GM06990 (cell line): ENCODE measurements at places on chromosomes 4 and X.

DNA sequence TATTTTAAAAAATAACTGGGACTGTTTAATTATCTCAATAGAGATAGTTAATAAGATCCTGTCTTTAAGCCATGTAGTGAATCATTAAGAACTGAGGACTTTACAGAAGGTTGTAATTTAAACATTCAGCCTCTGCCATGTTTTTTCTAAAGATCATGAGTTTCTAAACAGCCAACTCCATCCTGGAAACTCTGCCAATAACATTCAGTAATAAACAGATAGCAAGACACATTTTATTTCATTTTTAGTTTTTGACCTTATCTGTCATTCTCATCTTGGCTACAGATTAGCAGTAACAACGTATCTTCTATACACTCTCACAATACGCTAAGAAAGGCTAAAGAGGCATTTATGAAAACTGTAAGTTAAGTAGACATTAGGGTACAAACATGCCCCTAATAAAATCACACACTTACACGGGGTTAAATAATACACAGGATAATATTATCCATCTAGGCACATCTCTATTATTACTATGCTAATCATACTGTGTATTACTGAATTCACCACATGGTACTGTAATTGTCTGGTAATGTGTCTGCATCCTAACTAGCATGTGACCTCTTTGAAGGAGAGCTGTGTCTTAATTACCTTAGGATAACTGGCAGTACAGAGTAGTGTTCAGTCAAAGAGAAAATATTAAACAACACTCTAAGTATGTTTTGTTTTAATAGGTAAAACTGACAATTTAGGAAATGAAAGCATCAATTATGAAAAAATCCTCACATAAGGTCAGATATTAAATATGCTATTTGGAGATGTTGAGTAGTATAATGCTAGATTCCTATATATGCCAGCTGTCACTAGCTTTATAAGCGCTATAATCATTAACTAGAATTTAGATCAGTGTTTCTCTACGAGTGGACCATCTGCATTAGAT is 122.4 kb upstream of the NAP1L5 start:
- DNase-seq: no peak

GRCh38 chr4:9933184-9933583 is 88.1 kb downstream of the SLC2A9 start:
- no peak for DNase-seq

DNA sequence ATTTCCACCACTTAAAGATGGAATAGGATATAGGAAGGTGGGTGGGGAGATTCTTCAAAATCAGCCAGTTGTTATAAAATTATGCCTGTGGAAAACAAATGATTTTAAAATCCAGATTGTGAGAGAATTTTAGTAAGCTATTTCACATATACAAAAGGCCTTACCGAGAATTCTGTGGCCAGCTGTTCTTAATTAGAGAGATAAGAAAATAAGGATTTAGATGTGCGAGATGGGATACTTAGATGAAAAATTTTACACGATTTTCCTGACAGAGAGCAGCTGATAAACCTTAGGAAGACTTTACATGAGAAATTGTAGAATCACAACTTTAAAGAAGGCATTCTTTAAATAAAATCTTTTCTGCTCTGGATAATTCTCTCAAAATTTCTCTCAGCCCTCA is 94.5 kb upstream of the IQCM start:
- no peak for DNase-seq

DNA sequence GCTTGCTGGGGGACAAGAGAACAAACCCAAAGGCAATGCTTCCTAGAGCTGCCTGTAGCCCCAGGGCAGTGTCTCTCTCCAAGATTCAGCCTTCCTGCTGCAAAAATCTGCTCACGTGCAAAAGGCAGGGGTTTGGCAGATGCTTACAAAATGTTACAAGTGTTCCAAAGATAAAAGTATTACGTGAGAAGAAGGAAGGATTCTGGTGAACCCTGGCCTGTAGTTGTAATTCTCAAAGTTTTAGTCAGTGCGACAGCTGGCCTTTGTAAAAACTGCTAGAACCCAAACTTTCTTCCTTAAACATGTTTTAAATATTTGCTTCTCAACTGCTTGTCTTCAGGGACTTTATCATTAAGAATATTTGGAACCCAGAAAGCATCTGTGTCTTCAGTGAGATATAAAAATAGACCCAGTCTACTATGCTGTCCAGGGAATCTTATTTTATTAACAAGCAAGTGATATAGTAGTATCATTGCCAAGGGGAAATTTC is 232.3 kb downstream of the FRMPD4 start:
- no peak for DNase-seq

- DNase-seq: no peak
These were observed 283.6 kb downstream of the CFAP299 start for GRCh38 chr4:80619070-80619674.

DNA sequence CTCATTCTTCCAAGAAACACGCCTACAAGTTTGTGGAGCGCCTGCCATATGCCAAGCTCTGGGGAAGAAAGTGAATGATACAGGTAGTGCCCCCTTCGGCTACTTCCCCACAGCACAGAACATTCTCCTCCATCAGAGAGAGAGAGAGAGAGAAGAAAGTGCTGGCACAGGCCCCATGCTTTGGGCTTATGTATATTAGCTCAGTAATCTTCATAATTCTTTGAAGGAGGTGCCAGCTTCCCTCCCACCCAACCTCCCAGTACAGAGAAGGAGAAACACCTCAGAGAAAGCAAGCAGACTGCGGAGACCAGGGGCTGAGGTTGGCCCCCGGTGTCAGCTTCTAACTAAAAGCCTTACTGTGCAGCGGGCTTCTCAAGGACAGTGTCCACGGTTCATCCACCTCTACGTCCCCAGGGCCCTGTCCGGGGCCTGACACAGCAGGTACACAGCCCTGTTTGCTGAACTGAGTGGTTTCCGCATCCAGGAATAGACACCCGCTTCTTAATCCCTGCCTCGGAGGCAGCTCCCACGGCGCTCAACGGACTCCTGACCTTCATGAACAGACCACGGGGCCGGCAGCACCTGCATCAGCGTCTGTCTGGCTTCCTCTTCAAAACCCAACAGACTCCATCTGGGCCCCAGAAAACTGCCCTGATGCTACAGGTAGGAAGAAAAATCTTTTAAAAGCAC is 50.2 kb downstream of the JAKMIP1 start:
- DNase-seq: no peak

- no peak for DNase-seq
These were observed 53.4 kb downstream of the LDB2 start for GRCh38 chr4:16844816-16845586.

GRCh38 chr4:45199736-45200135 is 473.4 kb upstream of the GNPDA2 start:
- DNase-seq: no peak

GRCh38 chr4:7909463-7910262 is 30.0 kb downstream of the AFAP1 start:
- no peak for DNase-seq

GRCh38 chr4:166039822-166040221 is 166.8 kb downstream of the TLL1 start:
- no peak for DNase-seq

- no peak for DNase-seq
These were observed 278.8 kb downstream of the CFAP299 start for GRCh38 chr4:80614319-80614718.

DNA sequence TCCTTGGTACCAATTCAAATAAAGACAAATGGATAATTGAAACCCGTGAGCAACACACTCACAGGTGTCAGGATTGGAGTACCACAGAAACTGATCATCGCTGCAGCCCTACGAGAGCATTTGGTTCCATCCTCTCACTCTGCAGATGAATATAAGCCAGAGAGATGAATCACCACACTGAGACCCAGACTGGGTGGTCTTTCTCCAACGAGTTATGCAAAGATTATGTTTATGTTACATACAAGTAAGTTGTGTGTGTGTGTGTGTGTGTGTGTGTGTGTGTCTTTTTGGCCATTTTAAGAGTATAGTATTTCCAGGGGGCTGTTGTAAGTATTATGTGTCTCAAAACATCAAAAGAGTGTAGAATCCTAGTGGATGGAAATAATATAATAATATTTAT is 329.5 kb upstream of the ZFP42 start:
- DNase-seq: no peak

- DNase-seq: peak; percentile 31
These were observed 579 bp downstream of the ABCD1 start for GRCh38 chrX:153725039-153725831.

- no peak for DNase-seq
These were observed 47.5 kb downstream of the ZGRF1 start for GRCh38 chr4:112589206-112589605.

DNA sequence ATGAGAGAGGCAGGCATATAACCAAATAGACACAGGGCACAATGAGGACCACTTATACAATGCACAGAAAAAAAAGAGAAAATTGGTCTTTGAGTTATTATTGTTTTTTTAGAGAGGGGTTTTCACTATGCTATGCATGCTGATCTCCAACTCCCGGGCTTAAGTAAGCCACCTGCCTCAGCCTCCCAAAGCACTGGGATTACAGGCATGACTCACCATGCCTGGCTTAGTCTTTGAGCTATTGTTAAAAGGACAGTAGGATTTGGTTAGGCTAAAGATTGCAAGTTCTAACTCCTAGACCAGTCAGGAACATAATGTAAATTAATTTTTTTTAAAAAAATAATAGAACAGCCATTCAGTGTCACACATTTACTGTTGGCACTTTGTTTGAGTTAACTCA is 340.1 kb downstream of the GPAT3 start:
- DNase-seq: no peak

DNA sequence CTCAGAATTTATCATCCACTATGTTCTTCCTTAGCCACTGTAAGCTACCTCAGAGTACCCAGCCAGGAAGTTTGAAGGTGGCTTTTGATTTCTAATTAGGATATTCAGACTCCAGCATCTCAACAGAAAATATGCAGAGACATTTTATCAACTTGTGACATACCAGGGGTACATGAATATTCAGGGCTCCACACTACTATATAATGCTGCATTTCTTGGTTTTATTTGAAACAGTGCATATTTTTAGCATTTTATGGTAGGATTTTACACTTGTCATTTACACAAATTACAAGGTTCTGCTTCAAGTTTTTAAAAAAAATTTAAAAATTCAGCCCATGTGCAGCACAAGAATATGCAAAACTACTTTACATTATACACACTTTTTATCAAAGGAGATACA is 124.7 kb downstream of the UBE2K start:
- DNase-seq: no peak

- DNase-seq: peak; percentile 24
These were observed 70.7 kb upstream of the PPP3CA start for GRCh38 chr4:101418055-101418454.

DNA sequence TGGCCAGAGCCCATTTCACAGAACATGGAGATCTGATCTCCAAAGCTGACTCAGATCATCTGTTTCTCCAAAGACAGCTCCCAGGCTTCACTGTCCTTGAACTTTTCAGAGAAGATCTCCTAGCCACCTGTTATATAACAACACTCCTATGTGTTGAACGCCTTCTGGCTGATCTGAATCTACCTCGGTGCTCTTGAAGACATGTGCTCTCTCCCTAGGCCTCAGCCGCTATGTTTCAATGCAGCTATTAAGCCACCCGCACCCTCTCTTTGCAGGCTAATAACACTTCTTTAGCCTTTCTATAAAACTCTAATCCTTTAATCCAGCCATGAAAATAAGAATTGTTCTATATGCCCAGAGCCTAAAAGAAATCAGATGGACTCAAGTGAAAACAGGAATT is 34.9 kb downstream of the SEL1L3 start:
- no peak for DNase-seq

GRCh38 chr4:5096261-5096660 is 45.0 kb downstream of the STK32B start:
- no peak for DNase-seq

- no peak for DNase-seq
These were observed 82.8 kb downstream of the CCKAR start for GRCh38 chr4:26407476-26407875.

DNA sequence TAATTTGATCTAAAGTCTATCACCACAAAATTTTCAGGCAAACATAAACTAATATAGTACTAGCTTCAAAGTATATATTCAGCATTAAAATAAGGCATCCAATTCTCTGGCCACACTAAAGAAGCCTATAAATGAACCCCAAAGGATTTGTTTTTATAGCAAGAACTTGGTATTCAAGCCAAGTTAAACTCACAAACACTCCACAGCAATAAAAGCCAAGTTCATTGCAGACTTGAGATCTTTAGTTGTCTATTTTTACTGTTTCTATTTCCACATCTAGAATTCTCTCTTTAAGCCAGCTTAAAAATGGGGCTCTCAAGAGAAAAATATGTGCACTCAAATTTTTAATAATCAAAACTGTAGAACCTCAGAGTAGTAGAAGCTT is 51.1 kb downstream of the WDFY3 start:
- DNase-seq: no peak

DNA sequence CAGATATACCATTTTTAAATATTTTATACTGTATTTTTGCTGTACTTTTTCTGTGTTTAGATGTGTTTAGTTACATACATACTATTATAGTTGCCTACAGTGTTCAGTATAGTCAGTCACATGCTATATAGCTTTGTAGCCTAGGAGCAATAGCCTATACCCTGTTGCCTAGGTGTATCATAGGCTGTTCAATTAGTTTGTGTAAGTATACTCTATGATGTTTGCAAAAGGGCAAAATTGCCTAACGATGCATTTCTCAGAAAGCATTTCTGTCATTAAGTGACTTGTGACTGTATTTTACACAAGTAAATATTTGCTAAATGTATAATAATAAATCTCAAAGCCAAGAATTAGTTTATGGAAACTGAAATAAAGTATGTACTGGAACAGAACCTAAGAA is 9.5 kb downstream of the ETFDH start:
- DNase-seq: no peak

DNA sequence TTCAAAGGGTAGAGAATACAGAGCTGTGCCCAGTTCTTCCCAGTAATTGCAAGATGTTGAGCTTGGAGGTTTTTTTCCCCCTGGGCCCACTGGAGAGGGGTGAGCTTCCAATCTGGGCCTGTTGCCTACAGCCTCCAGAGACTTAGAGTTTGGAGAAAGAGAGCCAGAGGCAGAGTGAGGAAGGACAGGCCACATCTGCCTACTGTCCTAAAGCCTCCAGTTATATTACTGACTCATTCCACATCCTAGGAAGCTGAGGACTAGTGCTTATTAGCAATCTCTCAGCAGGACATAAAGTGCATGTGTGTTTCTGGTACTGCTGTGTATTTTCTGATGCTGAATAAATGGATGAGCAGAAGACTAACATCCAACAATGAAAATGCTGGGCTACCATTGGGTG is 181.0 kb upstream of the MAMLD1 start:
- no peak for DNase-seq

GRCh38 chrX:120452131-120452530 is 17.0 kb downstream of the LAMP2 start:
- no peak for DNase-seq

- no peak for DNase-seq
These were observed 80.7 kb upstream of the PSAPL1 start for GRCh38 chr4:7515390-7515902.

- DNase-seq: no peak
These were observed 137.2 kb downstream of the UNC5C start for GRCh38 chr4:95411371-95412088.

GRCh38 chr4:6079965-6080364 is 61.7 kb upstream of the C4orf50 start:
- no peak for DNase-seq

DNA sequence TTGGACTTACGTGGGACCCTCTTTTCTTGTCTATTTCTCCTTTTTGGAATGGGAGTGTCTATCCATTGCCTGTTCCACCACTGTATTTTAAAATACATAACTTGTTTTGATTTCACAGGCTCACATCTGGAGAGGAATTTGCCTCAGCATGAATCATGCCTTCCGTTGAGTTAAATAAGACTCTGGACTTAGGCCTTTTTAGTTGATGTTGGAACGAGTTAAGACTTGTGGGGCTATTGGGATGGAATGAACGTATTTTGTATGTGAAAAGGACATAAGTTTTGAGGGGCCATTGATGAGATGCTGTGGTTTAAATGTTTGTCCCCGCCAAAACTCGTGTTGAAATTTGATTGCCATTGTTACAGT is 66.2 kb downstream of the BEX3 start:
- DNase-seq: no peak
